ENCODE measurements at places on chromosomes 16 and 17.

- DNase-seq = peak; percentile 78
Measured at GRCh38 chr16:11257131-11257938, 1.3 kb upstream of the SOCS1 start.

DNA sequence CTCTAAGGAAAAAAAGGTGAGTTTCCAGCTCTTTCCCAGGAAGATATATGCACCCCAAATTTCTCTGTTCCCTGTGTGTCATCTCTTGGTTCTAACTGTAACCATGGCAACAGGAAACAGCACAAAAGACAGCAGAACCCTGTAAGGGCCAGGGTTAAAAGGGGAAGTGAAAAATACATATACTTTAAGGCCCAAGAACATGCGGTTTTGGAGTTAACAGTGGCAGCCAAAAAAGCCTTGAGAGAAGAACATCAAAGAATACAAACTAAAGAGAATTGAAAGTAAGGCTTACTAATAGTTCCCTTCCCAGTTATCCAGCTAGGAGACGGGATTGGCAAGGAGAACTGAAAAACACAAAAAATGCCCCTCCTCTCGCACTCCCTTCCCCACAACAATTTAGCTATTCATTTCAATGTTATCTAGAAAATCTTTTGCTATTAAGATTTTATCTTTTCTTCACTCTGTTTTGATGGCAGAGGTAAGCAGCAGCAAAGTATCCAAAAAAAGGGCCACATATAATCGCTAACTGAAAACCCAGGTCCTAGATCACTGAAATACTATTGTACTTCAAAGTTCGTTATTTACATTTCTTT lies 1.5 kb downstream of the SPOP start:
- DNase-seq = peak; percentile 40

DNA sequence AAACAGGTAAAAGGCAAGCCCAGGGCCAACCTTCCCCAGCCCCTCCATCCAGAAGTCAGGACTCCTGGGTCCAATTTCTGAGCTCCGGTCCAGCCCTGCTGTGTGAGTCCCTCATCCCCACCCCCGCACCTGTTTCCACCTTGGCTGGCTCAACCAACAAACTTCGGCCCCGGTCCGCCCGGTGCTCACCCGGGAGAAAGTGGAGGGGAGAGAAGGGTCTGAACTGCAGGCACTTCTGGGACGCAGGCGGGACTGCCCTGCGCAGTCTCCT lies 541 bp downstream of the RHBDF2 start:
- DNase-seq = no peak

GRCh38 chr17:732067-732901 lies at the start of gene TLCD3A:
Gene TLCD3A, plus strand, starts transcription at chr17:732596. Its CDS starts 52 bp downstream, at chr17:732648.
- DNase-seq = peak; percentile 40

DNA sequence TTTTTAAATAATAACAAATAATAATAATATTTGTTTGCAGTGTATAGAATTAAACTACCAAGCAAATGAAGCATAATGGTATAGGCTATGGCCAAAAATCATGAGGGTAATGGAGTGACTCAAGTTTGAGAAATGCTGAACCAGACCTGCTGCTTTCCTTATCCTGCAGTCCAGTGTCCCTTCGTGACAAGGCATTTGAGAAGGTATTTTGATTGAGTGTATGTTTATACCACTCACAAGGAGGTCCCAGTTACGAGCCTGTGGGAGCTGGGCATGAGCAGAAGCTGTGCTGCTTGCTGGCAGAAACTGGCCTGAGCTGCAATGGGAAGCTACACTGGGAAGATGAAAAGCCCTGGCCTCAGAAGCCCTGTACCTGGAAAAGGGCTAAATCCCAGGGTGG lies 50.3 kb downstream of the GNAO1 start:
- DNase-seq = no peak

GRCh38 chr16:68590201-68590994 lies 51.3 kb downstream of the ZFP90 start:
- peak; percentile 28 for DNase-seq

DNA sequence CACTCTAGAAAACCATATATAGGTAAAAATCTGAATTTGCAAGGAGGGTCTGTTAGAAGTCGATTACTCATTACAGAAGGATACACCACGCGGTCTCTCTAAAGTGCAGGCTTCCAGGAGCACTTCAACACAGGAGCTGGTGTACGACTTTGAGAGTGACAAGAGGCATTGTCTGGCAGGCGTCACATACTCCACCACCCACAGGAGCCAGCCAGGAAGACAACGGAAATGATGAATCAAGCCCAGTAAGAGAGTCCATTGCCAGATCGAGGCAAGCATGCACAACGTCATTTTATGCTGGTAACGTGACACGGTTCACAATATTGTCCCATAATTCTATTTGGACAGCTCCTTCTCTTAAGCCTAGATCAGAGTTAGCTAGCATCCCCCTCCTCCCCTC lies 15.0 kb upstream of the CACNG4 start:
- peak; percentile 2 for DNase-seq

DNA sequence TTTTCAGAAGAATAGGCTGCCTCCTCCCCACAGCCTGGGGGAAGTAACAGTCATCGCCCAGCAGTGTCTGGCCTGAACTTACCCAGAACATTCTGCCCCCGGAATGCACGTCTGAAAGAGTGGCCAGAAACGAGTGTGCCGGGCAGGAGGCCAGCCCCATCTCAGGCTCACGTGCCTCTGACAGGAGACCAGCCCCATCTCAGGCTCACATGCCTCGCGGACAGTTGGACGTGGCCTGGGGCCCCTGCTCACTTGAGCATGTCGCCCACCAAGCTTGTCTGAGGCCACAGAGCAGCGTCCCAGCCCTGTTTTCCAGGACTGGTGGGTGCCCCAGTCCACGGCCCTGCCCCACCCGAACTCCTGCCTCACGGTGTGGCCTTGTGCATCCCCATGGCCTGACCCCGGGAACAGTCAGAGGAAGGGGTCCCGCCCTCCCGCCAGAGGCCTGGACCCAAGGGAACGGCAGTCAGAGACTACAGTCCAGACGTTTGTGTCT lies 16.3 kb upstream of the CDH15 start:
- DNase-seq = no peak

DNA sequence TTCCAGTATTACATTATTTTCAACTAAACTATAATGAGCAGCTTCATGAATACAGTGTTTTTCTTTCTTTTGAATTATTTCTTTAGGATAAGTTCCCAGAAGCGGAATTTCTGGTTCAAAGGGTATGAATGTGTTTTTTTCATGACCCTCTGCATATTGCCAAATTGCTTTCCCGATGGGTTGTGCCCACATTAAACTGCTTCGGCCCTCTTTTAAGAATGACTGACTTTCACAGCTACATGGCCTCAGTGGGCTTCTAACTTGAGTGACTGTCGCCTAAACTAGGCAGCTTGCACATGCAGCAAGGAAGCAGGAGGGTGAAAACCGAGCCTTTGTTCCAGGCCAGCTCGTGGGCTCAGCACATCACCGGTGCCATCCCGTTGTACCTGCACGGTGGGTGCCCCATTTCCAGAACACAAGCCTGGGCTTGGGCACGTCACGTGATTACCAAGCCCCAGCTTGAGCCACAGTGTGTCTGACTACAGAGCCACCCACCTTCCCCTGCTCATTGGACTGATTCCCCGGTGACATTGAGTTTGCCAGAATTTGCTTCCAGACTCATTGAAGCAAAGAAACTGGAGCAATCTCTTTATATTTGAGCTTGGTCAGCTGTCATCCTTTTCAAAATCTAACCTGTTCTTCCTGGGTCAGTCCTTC lies 112.8 kb downstream of the CLEC16A start:
- DNase-seq = no peak

- DNase-seq = no peak
Measured at GRCh38 chr17:83058266-83058798, 21.1 kb upstream of the METRNL start.

DNA sequence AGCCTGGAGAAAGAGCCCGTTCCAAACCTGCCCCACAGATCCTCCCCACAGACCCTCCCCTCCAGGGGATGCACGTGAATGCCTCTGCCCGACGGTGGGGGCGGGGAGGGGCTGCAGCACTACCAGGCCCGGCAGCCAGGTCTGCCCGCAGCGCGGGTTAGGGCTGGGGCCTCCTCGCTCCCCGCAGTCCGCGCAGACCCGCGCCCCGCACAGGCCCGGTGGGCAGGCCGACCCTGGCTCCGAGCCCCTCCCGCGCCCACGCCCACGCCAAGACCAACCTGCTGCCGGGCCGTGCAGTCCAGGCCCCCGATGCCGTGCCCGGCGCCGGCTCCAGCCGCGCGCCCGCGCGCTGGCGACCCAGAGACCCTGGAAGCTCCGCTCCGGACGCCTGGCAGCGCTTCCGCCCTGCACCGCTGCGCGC lies at the start of gene RPUSD1:
Gene RPUSD1 (minus strand): TSS at position 404 of the 421 bp plus-strand sequence. CDS start 644 bp downstream, outside the sequence.
- no peak for DNase-seq

DNA sequence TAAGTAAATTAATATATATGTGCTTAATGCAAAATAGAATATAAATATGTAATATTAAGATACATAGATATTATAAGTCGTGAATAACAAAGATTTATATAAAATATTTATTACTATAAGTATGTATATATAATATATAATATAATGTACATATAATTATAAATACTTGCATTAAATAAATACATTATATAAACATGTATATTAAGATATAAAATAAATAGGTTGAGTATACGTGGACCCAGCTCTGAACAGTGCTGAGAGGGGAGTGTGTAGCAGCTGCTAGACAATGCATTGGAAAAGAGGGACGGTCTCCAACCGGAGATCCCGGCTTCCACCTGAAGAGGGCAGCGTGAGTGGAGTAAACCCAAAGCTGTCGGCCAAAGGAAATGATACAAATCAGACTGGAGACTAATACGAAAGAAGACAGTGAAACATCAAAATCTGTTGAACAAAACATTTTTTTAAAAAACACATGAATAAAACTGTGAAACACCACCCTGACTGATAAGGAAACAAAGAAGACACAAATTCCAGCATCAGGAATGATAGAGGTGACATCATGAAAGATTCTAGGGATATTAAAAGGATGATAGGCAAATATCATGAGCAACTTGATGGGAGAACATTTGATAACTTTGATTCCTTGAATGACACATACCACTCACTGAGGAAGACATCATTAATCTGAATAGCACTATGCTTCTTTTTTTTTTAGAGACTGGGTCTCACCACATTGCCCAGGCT lies 125.4 kb upstream of the CHMP6 start:
- DNase-seq = peak; percentile 47
